Kidney (tissue), 22 donors: ENCODE measurements at places on chromosomes 13 and 19. TPM values are rescaled to one million over a fixed set of nuclear protein-coding genes. Genes with fewer than 3 reads are reported as not detected.

ZNF266 gene
- total RNA-seq, result 31.4 TPM

- DNase-seq, result no peak
Observed at GRCh38 chr19:32168111-32168510, 177.3 kb upstream of the ZNF507 start.

DNA sequence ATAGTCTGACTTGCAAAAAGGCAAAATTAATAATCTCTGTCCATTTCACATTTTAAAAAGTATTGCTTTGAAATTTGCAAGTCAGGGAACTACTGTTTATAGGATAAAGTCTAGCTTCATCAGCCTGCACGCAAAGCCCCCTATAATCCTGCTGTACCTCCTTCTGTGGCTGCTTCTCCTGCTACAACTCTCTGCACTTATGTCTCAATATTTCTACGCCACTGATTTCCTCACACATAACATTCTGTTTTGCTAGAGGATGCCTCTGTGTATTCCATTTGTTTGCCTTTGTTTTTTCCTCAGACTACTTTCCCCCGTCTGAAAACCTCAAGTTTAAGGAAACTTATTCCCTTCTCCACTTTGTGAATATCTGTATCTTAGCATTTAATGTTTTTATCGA is 389.9 kb downstream of the RFC3 start:
- no peak for DNase-seq

- no peak for DNase-seq
Observed at GRCh38 chr13:97278435-97279411, 56.6 kb downstream of the MBNL2 start.

RETN gene
- 1.1 TPM for total RNA-seq

GPR183 gene
- total RNA-seq, result 11.8 TPM

DNA sequence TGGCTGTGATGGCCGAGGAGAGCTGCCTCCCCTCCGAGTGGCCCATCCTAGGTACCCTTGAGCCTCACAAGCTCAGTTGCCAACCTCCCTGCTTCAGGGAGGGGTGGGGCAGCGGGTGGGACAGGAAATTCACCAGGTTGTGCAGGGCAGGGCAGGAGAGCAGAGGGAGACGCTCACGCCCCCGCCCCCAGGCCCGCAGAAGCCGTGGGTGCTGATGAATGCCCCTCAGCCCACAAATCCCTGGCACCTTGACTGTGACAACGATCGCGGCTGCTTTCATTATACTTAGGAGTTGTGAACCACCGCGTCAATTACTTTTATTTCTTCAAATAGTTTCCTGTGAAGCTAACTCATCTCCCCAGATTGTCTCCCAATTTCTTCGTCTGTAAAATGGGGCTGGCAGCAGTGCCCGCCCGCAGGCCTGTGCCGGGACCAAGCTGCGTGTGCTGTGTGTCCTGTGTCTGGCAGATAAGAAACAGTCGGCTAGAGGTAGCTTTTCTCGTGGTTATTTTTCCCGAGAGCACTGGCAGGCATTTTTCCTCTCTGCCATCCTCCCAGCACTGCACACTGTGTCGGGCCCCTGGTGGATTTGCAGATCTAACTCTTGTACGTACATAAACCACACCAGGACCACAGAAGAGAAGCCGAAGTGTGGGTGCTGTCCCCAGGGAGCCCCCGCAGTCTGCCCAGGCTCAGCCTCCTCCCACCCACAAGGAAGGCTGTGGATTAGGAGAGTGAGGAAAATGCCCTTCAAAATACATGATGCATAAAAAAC is 7.9 kb upstream of the RASA3 start:
- no peak for DNase-seq
